Osteoblast (primary cell): ENCODE measurements at places on chromosomes 5 and 9. TPM values are rescaled to one million over a fixed set of nuclear protein-coding genes. Genes with fewer than 3 reads are reported as not detected.
A peak's percentile ranks its signal among the peaks of the same experiment; 100 is the strongest.

The RNF183 gene
- not detected in 2 replicates for total RNA-seq

GRCh38 chr5:62627121-62627520 is 48.5 kb downstream of the LRRC70 start:
- no peaks in the 10 kb centered on the region for H3K27me3 ChIP-seq
- H3K4me1 ChIP-seq: no peaks in the 10 kb centered on the region
- H3K36me3 ChIP-seq: no peaks in the 10 kb centered on the region

DNA sequence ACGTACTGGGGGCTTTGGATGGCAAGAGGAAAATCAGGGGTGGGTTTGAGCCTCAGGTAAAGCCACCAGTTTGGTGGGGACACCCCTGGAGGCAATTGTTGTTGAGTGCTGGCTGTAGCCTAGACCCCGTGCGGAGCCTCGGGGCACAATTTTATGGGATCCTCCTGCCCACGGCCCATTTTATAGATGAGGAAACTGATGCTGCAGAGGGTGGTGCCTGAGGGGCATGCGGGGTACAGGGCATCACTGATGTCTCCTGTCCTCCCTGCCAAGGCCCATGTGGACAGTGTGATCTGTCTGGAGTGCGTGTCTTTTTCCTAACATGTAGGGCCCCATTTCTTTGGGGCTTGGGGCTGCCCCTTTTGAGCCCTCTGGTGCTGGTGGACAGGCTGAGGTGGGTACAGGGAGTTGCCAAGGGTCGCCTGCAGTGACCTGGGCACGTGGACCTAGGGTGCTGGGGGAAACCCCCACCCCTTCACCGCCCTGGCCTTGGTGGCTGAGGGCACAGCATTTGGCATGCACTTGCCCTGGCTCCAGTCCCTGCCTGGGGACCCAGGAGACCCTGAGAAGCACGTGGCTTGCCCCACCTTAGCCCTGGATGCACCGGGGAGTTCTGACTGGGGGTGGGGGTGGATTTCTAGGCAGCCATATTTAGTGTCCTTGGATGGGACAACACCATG is 22.1 kb downstream of the WNK2 start:
- H3K36me3 ChIP-seq: no peaks in the 10 kb centered on the region
- H3K27ac ChIP-seq: no peak overlapping the region
- H3K27me3 ChIP-seq: no peaks in the 10 kb centered on the region
- H3K4me1 ChIP-seq: peaks cover 17% of the 10 kb centered on the region
- peak; percentile 41 for DNase-seq

DNA sequence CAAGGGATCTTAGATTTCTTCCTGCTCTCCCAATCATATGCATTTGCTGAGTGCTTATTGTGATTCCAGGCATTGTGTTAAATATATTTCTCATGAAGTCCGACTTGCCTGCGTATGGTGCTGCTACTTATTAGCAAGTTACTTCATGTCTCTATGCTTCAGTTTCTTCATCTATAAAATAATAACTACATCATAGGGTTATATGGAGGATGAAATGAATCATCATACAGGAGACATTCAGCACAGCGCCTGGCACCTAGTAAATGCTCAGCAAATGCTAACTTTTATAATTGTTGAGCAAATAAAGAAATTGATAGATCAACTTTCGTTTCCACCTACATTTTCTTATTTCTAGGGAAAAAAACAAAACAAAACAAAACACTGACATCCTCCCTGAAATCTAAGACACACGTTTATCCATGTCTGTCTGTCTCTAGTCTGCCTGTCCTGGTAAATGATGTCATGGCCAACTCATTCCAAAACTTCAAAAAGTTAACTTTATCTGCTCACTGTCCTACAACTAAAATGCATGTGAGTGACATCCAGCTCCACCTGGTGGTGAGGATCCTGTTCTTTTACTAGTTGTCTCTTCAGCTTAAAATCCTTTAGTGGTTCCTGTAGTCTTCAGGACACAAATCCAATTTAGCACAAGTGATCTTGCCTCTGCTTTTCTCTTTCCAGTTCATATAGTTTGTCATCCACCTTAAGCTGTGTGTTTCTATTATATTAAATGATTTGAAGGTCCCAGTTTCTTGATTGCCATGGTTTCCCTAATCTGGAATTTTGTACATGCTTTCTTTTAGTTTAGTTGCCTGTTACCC is 27.7 kb downstream of the PPP3R2 start:
- no peak for DNase-seq
- no peak overlapping the region for H3K27ac ChIP-seq
- no peaks in the 10 kb centered on the region for H3K4me1 ChIP-seq

- H3K27me3 ChIP-seq: no peaks in the 10 kb centered on the region
- no peak overlapping the region for H3K27ac ChIP-seq
- H3K4me3 ChIP-seq: no peak overlapping the region
- peaks cover 3% of the 10 kb centered on the region for H3K4me1 ChIP-seq
- no peaks in the 10 kb centered on the region for H3K36me3 ChIP-seq
- DNase-seq: no peak
These were observed 435.1 kb downstream of the SPATA31D1 start for GRCh38 chr9:82423700-82424099.

DNA sequence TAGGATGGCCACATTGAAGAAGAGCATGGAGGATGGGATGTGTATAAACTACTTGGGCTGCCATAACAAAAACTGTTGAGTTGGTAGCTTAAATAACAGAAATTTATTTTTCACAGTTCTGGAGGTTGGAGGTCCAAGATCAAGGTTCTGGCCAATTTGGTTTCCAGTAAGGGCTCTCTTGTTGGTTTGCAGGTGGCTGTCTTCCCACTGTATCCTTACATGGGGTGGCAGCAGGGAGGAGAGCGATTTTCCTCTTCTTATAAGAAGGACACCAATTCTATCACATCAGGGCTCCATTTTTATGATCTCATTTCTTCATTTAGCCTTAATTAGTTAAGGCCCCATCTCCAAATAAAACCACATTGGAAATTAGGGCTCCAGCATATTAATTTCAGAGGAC is 465.7 kb downstream of the GADD45G start:
- no peaks in the 10 kb centered on the region for H3K4me1 ChIP-seq
- H3K4me3 ChIP-seq: no peak overlapping the region
- no peak overlapping the region for H3K27ac ChIP-seq
- no peaks in the 10 kb centered on the region for H3K27me3 ChIP-seq
- DNase-seq: no peak
- H3K36me3 ChIP-seq: no peaks in the 10 kb centered on the region
